Activated CD8-positive, alpha-beta memory T cell treated with anti-CD3 and anti-CD28 coated beads, Interleukin-2, amount 50 U/mL, for 48 hours (primary cell): ENCODE measurements at places on chromosomes 12 and 14.

GRCh38 chr12:108803428-108804105 is 53.8 kb downstream of the SSH1 start:
- peak; percentile 75 for DNase-seq

DNA sequence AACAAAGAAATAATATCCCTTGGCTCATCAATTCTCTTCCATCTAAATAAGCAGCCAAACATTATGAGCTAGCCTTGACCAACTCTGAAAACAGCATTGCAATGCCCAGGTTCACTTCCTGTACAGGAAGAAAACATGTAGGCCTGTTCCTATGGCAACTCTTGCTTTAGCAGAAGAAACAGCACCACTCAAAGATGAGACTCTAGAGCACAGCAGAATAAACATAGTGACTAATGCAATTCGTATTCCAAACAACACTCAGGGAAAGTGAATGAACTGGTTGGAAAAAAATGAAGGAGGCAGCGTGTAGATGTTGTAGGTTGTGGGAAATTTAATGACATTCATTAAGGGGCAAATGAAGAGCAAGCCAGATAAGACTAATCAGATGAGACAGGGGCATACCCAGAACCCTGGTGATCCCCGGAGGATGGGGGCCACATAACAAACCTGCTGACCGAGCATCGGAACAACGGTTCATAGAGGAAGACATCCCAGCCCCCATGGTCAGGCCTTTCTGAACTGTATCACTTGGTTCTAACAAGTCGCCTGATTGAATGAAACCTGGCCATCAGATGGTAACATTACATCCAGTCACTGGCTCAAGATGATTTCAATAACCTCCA is 9.0 kb downstream of the ARHGDIB start:
- no peak for DNase-seq

DNA sequence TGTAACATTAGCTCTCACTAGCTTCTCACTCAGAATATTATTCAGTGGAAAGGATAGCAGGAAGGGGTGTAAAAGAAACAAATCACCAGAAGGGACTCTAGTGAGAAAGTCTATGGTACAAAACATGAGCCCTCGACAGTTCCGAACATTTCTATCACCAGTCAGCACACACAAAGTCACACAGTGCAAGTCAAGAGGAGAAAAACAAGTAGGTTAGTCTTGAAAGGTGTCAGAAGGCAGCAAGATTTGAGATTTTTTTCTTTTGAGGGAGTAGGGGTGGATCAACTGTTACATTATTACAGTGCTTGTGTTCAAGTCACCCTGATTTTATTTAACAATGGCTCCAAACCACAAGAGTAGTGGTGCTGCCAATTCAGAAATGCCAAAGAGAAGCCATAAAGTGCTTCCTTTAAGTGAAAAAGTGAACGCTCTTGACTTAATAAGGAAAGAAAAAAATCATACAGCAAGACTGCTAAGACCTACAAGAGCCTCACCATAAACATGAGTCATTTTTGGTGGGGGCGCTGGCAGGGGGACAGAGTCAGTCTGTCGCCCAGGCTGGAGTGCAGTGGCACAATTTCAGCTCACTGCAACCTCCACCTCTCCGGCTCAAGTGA is 42.3 kb downstream of the GNS start:
- DNase-seq: no peak

DNA sequence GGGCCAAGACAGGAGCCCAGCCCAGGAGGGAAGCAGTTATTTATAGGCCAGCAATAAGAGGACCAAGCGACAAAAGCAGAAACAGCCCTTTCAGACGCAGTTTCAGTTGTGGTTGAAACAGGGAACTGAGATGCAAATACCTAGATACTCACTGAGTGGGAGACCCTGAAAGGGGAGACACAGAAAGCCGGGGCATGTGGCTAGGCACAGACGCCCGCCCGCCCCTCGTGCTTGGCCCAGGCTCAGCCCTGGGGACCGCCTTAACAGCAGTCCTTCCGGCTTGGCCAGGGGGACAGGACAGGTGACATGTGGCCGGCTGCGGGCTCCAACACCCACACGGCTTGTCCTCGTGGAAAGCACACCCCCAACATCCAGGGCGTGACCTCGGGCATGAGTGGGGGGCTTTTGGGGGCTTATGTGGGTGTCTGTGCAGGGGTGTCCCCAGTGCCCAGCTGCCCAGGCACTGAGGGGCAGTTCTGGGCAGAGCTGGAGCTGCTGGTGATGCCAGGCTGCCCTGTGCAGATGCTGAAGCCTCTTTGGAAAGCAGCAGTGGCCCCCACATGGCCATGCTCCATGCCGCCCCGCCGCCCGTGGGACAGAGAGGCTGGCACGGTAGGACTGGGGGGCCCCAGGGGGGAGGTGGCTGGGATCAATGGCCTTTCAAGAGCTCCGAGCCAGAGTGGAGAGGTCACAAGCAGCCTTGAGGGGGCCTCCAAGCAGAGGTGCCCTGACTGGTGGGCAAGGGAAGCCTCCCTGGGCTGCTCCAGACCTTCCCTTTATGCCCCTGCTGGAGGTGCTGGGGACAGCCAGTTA is 2.1 kb downstream of the PLD4 start:
- no peak for DNase-seq

- peak; percentile 79 for DNase-seq
Observed at GRCh38 chr12:118120579-118121363, 15.2 kb upstream of the PEBP1 start.

DNA sequence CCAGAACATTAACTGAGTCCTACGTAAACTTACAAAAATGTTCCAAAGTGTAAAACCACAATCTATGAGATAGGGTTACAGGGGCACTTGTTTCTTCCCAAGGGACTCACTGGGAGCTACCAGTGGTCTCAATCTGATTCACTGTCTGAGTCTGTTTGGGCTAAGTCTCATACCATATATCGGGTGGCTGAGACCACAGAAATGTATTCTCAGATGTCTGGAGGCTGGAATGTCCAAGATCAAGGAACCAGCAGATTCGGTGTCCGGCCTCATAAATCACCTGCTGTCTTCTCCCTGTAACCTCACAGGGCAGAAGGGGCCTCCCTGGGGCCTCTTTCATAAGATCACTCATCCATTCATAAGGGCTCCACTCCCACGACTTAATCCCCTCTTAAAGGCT is 616.3 kb upstream of the TMEM132C start:
- no peak for DNase-seq

DNA sequence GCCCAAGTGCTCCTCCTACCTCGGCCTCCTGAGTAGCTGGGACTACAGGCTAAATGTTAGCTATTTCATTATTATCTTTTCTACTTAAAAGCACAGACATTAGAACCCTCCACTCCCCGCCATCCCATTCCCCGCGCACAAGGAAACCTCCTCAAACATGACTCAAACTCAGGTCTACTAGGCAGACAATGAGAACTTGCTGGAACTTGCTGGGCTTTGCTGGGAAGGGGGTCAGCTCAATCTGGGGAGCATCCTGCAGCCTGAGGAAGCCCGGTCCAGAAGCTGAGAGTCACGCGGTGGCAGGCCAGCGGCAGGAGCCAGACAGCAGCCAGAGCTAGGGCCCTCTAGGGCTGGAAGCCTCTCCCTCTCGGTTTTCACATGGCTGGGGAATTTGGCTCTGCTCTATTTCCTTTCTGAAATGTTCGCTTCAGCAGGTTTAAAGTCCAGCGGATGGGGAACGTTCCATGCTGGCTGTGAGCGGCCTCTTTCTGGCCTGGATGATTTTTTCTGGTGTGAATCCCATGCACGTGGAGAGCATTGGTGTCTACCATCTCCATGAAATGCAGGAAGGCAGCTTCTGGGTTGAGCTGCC is 68.5 kb downstream of the SLC6A12 start:
- no peak for DNase-seq

- no peak for DNase-seq
Observed at GRCh38 chr12:30700216-30700900, 4.7 kb upstream of the IPO8 start.

DNA sequence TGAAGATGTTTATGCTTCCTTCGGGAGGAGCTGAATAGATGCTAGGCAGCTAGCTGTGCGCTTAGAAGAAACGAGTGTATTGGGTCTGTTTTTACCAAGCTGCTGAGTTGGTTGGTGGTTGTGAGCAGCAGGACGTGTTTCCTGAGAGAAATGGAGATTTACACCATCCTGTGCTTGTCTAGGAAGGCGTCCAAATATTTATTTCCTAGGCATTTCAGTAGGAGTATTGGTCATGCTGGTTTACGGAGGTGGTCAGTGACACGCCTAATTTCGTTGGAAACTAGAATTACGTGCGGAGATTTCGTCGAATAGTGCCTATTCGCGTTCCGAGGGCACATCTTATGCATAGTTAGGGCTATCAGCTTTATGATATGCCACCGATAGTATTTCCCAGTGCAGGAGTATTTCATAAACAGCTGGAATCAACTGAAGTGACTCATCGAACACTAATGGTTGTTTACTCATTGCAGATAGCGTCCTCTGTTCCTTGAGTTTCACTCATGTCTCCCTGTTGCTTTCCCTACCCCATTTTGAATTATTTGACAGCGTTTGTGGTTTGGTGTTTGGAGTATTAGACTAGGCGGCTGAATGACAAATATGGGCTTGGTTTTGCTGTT is 780 bp downstream of the TBC1D15 start:
- DNase-seq: no peak

DNA sequence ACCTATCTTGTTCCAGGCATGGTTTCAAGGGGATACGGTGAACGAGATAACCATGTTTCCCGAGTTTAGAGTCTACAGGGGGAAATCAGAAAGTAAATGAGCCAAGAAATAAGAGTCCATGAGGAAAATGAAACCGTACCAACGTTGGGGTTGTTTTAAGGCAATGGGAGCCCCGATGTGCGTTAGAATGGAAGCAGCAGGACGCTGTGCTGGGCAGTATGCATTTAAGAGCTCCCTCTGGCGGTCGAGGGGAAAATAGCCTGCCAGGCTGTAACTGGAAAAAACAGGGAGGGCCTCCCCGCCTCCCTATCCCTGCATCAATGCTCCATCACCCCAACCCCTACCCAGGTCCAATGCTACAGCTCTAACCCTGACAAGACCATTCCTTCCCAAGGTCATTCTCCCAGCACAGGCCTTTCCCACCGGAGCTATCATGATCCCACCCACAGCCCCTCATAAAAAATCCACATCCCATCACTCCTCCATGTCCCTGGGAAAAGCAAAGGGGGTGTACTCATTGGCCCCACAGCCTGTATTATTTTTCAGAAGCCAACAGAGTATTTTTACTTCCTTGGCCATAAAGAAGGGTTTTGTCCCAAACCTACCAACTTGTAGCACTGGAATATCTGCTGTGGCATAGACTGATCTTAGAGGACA is 226.3 kb upstream of the NOS1 start:
- DNase-seq: peak; percentile 75

GRCh38 chr12:97907504-97907903 is 444.9 kb downstream of the RMST start:
- no peak for DNase-seq

DNA sequence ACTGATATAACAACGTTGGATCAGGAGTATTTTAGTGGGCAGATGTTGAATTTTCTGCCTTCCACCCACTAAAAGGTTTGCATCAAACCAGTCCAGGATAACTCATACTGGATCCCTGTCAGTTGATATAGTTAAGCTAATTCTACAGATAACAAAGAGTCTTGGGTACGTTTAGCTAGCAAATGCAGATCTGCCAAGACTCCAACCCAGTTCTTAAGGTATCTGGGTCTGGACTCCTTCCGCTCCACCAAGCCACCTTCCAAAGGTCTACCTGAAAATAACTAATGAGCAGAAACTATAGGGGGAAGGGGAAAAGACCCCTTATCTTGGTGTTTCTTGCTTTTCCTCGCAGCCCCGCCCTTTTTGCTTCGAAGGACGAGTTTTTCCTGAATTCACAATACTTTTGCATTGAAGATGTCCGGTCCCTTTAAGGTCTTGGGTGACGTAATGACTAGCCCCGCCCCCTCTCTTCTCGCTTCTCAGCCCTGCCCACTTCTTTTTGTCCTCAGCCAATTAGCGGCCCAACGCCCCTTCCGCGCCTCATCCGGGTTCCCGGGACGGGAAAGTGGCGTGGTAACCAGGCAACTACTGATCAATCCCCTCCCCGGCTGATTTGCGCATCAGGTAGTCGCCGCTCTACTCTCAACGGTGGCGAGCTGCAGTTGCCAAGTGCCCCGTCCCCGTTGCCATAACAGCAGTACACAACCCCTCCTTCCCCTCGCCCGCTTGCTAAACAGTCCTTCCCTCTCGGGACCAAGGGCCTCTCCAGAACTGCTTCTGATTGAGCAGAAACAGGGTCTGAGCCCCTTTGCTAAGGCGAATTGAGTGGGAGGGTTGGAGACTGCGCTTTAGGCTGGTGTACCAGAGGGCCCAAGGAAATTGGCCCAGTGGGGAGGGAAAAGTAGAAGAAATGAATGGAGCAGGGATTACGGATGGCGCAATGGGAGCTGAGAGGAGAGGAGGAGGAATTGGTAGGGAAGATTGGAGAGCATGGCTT is at the start of gene LRRC23:
Gene LRRC23 (plus strand): TSS at position 543 of the 997 bp plus-strand sequence. CDS start 812 bp downstream, outside the sequence.
- DNase-seq: peak; percentile 97

DNA sequence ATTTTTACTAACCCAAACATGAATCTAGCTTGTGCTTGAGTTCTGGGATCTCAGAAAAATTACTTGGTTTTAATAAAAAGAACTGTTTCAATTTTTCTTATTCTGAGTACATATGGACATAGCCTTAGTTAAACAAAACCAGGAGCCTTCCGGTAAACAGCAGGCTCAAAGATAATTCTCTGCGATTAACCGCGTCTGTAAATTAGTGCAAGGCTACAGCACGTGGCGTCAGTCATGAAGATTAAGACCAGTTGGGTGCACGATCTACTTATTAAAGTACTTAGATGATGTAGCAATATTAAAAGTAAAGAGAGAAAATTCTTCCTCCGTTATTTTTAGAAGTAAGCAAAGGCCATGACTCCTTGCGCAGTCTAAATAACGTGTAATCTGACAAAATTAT is 700 bp downstream of the KCNJ8 start:
- no peak for DNase-seq

DNA sequence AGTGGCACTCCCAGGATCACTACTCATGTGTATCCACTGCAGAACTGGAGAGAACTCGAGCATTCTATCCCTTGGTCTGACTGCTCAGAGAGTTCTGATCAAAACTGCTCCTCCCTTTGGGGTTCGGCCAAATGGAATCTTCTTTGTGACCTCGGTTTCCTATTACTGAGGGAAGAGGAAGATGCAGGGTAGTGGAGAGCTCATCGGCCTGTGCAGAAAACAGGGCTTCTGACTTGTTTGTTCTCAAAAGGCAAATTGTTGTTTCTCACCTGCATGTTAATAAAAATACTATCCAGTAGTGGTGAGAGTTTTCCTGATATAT is 17.1 kb upstream of the AKAP6 start:
- no peak for DNase-seq

DNA sequence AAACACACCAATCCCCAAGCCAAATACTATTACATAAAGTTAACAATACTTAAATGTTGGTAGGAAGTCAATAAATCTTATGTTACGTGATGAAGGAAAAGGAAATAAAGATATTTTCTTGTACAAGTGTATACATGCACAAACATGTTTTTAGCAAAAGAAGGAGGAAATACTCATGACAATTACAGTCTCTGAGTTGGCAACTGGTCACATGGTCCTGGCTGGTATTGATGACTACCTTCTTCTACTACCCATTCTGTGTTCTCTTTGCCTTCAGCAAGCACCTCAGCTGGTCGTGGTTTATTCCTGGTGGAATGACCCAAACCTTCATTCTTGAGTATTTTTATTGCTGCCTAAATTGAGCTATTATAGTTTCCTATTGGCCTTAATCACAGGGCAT is 84.8 kb downstream of the PLBD1 start:
- DNase-seq: no peak
